Renal cortical epithelial cell (primary cell): ENCODE measurements at places on chromosomes 1 and 21.

GRCh38 chr1:220776720-220777326 lies 9.9 kb upstream of the MTARC1 start:
- peak; percentile 33 for DNase-seq

GRCh38 chr1:22801761-22802160 lies 91.1 kb downstream of the EPHB2 start:
- DNase-seq = no peak

- DNase-seq = no peak
These were observed 2.3 kb downstream of the PACC1 start for GRCh38 chr1:212412374-212412773.

DNA sequence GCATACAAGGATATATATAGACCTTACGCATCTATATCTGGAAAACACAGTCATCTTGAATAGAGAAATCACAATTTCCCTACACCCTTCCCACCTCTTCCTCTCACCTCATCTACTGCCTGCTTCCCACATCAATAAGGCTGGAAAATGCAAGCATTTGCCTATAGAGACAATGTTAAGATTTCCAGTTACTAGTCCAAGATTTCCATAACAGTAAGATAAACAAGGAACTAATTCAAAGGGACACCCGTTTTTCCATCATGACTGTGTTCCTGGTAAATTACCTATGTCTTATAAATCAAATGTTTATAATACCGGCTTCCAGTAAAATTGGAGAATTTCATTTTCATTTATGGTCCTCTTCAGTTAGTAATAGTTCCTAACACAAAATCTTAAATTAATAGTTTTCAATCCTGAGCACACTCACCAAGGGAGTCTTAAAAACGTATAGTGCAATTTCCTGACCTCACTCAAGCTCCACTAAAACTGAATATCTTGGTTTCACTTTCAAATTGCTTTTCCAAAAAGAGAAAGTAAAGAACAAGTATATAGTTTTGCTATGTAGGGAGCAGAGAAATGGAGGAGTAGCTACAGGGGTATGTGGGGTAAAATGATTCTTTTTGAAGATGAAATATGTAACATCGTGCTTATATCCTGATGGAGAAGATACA lies 398.7 kb downstream of the PLPP3 start:
- DNase-seq = no peak

- DNase-seq = no peak
These were observed 11.2 kb downstream of the PTPRF start for GRCh38 chr1:43541721-43542401.

DNA sequence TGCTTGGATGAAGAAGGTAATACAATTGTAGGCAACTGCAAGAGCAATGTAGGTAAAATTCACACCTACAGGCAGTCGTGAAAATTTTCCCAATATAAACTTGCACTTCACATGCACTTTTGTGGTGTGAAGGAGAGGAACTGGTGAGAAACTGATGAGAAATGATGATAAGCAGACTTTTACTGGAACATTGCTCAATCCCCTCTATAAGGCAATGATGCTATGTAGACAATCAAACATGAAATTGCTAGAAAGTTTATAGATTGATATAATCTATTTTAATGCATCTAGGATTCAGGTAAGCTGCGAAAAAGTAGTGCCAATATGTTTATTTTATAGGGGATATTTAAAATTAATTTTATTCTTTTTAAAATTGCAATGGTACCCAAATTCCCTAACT lies 802.2 kb downstream of the KCNT2 start:
- DNase-seq = no peak

DNA sequence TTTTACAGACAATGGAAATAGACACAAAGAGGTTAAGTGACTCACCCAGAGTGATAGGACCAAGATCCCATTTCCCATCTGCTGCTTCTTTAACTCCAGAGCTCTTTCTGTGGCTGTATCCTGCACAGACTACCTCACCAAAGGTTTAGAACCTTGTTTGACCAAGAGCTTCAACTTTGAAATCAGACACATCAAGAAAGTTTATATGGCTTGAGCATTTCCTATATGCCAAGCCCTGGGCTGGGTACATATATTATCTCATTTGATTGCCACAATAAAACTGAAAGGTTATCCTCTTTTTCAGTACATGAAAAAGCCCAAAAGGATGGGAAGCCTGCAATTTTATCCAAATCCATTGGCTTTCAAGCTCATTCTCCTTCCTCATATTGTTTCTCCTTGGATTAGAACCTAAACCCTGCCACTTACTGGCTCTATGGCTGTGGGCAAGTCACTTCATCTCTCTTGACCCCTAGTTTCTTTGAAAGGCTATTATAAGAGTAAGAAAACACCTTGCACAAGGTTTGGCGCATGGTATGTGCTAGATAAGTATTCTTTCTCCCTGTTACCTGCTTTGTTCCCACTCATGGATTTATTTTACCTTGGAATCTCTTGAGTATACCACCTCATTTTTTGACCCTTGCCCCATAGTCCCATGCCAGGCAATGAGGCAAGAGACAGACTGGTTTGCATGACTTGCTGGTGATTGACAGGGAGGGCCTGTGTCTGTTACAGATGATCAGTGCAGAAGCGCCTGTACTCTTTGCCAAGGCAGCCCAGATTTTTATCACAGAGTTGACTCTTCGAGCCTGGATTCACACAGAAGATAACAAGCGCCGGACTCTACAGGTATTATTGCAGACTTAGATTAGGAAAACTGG lies 34.5 kb upstream of the KCNQ4 start:
- no peak for DNase-seq

GRCh38 chr21:44598061-44598460 lies 2.3 kb upstream of the KRTAP10-7 start:
- no peak for DNase-seq

DNA sequence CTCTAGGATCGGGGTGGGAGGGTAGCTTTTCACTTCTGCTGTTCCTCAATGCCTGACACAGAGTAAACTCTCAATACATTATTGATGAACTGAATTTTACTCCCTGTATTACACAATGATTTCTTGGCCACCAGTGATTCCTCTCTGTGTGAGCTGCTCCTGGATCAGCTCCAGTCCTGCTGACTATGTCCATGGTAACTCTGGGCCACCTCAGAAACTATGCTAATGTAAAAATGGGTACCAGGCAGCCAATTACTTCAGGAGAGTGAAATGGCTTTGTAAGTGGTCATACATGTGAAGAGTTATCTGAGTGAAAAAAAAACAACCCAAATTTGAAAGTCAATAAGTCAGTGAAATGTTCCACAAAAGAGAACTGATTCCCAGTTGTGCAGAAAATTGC lies 311.0 kb downstream of the KCNH1 start:
- DNase-seq = no peak

- no peak for DNase-seq
These were observed 14.3 kb downstream of the GPR137B start for GRCh38 chr1:236156512-236157208.

DNA sequence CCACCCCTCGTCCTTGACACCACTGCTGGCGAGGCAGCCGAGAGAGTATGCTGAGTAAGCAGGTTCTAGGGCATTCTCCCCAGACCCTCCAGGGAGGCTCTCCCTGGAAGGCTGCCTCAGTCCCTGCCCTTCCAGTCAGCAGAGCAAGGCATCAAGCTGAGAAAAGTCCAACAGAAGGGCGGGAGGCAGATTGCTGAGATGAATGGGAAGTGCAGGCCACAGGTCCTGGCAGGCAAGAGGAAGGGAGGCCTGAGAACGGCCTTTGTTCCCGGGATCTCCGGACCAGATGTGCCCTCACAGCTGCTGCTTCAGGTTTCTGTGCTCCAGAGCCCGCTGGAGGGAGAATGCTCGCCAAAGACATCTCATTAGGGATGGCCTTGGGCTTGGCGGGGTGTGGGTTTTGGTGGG lies 270.0 kb upstream of the VAMP3 start:
- no peak for DNase-seq

DNA sequence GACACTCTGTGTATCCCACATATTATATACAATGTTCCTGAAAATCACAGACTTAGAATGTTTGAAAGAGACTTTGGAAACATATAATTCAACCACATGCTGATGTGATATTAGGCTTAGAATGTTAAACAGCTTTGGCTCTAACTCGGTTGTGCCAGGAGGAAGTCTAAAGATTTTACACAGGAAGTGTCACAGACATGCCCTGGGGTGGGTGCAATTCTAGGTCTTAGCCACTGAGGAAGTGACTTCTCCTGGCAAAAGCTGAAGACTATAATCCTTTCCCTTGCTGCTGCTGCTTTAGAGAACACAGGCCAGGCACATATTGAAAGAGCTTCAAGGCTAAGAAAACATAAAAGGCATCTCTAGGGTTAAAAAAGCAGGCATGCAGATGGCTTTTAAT lies 51.0 kb downstream of the RPL5 start:
- DNase-seq = no peak

DNA sequence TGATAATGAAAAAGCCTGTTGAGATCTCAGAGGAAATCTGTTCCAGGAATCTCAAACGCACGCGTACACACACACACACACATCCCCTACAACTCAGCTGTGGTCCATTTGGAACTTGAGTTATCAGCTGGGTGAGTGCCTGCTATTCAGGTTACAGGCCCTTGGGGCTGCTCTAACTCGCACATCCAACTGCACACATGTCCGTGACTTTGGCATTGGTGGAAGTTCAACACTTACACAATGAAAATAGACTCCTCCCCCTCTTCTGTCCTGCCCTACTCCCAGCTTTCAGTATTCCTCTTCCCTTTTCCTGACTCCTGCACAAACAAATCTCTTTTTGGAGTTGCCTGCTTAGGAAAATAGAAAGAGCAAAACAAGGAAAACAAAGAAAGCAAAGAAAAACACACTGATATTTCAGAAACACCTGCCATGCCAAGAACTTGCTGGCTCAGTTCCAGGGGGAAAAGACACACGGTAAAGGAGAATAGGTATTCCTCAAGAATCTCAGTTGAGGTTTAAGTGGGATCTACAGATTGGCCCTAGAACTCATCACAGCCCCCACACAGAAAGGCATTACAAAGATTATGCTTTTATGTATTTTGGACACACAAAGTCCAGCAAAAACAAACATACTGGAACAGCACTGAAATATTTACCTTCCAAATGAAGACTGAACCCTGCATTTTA lies 140.9 kb downstream of the TGFBR3 start:
- DNase-seq = no peak

GRCh38 chr1:25902462-25902861 lies 3.8 kb downstream of the STMN1 start:
- no peak for DNase-seq

DNA sequence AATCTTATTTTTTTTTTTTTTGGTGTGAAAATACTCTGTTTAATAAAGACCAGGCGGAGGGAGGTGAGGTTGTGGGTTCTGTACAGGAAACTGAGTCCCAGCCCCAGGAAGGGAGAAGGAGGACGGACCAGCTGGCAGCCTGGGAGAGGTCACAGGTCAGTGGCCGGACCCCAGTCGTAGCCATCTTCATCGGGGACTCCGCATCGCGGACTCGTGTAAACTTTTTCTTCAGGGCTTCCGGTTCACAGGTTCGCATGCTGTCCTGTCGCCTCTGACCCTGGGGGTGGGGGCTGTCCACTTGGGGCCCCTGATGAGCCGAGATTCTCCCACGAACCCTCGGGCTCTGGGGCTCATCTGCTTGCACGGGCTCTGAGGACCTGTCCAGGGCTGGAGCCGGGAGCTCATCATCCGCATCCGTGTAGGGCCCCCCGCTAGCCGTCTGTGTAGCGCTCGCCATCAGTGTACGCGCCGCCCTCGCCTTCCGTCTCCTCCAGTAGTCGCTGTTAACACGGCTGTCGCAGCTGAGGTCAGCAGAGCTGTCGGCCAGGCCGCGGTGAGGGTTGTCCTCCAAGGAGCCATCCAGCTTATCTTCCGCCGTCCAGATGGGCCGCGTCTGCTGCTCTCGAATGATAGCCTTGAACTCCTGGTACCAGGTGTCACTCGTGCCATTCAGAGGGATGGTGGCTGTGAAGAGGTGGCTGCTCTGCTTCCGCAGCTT lies 975.7 kb upstream of the PRMT6 start:
- no peak for DNase-seq

DNA sequence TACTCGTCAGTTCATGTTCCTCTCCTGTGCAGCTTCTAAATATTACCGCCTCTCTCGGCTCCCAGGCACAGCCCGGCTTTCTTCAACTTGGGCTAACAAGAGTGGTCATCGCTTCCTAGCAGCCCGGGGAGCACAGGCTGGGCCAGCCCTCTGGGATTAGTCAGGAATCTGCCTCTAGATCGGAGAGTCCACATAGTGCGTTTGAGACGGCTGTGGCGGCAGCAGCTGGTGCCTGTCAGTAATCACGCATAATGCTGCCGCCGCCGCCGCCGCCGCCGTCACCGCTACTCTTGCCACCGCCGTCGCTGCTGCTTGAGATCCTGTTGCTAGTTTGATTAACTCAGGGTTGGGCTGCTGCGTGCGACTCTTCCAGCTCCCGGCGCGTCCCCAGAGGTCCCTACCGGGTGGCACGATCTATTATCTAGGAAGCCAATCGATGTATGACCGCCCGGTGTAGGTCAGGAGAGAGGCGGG lies at the start of gene RXRG:
TSS of gene RXRG (minus strand) at position 230 of the 474 bp plus-strand sequence. CDS start 233 bp downstream, outside the sequence.
- DNase-seq = no peak

GRCh38 chr1:212557739-212558692 lies 50.5 kb upstream of the ATF3 start:
- no peak for DNase-seq

- no peak for DNase-seq
These were observed 37.6 kb upstream of the GORAB start for GRCh38 chr1:170494369-170494768.

GRCh38 chr1:36088265-36088576 lies 471 bp upstream of the ADPRS start:
- DNase-seq = no peak

DNA sequence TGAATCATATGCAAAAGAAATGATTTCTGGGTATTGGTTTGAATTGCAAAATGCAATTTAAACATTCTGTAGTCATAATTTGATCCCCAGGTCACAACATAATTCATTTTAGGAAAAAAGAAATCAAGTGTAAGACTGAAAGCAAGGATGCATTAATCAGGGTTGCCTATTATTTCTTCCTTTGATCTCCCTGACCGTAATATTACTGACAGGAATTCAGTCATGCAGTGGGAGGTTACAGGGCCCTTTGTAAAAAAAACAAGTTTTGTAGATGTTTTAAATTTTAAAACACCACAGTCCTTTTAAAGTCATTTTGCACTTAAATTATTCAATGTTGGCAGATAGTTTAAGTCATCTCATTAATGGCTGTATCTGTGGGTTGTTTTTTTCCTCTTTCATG lies 263.0 kb upstream of the NCAM2 start:
- no peak for DNase-seq

- peak; percentile 23 for DNase-seq
These were observed 100.1 kb downstream of the ATF6 start for GRCh38 chr1:161866241-161866640.

GRCh38 chr1:9183898-9184297 lies 50.7 kb upstream of the H6PD start:
- DNase-seq = no peak

GRCh38 chr21:27570306-27570868 lies 603.5 kb upstream of the ADAMTS5 start:
- peak; percentile 96 for DNase-seq

- DNase-seq = peak; percentile 98
These were observed 55.4 kb upstream of the CAMK1G start for GRCh38 chr1:209527993-209528717.

GRCh38 chr1:167500283-167500860 lies 18.0 kb downstream of the CD247 start:
- no peak for DNase-seq
